ENCODE measurements at places on chromosomes 4 and X. TPM values are rescaled to one million over a fixed set of nuclear protein-coding genes. Genes with fewer than 3 reads are reported as not detected.

Gene DMRTC1B
- total RNA-seq, result 2.3 TPM

Gene FAM236A
- total RNA-seq, result not detected

Gene KIAA1210
- not detected for total RNA-seq

Gene TASL
- 0.75 TPM for total RNA-seq

Gene RNF150
- total RNA-seq, result not detected

Gene GRK4
- 1.8 TPM for total RNA-seq

Gene PRR32
- not detected for total RNA-seq

Gene TEX13B
- total RNA-seq, result not detected

Gene TRMT10A
- 1.6 TPM for total RNA-seq

Gene CLOCK
- total RNA-seq, result 5.6 TPM

Gene AIFM1
- total RNA-seq, result 6.1 TPM

Gene SLITRK4
- not detected for total RNA-seq

Gene FDCSP
- not detected for total RNA-seq

Gene PCSK1N
- total RNA-seq, result 3.5 TPM

Gene KLB
- not detected for total RNA-seq

Gene PDLIM5
- 23.0 TPM for total RNA-seq

Gene ADGRG4
- total RNA-seq, result not detected

Measured in CD4-positive, alpha-beta T cell (primary cell).